ENCODE measurements at places on chromosomes 13 and 19.
A peak's percentile ranks its signal among the peaks of the same experiment; 100 is the strongest.

DNA sequence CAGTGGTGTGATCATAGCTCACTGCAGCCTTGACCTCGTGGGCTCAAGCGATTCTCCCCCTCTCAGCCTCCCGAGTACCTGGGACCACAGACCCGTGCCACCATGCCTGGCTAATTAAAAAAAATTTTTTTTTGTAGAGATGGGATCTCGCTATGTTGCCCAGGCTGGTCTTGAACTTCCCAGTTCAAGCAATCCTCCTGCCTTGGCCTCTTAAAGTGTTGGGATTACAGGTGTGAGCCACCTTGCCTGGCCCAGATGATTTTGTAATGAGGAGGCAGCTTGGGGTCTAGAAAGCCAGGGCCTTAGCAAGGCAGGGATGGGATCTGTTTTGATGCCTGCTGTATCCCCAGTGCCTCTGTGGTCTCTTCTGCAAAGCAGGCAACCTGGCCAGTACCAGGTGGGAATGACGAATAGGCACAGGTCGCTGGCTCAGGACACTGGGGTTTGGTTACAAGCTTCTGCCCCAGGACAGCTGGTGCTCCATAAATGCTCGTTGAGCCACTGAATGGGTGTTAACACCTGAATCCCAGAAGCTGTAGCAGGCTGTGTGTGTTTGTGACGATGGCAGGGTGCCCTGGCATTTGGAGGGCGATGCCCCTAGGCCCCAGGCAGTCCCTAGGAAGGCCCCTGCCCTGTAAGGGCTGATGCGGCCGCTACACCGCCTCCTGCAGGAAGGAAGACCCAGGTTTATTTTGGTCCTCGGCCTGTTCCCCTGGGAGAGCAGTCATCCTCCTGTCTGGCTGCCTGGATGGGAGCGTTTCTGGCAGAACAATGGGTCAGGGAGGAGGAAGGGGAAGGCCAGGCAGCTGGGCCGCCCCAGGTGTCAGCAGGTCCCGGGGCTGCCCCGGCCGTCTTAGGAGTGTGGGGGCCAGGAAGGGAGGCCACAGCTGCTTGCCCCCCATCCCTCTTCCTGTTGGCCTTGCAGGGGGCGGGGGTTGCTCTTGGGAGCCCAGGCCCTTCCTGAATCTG lies 8.6 kb downstream of the TNFAIP8L1 start:
- no peak for DNase-seq

DNA sequence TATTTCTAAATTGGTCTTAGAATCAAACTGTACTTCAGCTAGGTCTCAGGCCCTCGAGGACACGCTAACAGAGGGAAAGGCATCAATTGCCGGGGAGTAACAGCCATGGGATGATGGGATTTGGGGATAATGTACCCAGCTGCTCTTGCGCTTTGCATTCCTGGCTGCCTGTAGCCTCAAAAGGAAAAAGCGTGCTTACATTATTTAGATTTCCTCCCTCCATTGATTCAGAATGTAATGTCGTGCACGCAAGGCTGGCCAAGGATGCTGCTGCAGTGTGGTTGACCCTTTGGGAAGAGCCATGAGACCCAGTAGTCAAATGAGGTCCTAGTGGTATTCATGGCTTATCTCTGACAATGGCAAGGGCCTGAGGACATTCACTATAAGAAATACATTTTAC lies 95.1 kb downstream of the SLC7A1 start:
- no peak for DNase-seq

DNA sequence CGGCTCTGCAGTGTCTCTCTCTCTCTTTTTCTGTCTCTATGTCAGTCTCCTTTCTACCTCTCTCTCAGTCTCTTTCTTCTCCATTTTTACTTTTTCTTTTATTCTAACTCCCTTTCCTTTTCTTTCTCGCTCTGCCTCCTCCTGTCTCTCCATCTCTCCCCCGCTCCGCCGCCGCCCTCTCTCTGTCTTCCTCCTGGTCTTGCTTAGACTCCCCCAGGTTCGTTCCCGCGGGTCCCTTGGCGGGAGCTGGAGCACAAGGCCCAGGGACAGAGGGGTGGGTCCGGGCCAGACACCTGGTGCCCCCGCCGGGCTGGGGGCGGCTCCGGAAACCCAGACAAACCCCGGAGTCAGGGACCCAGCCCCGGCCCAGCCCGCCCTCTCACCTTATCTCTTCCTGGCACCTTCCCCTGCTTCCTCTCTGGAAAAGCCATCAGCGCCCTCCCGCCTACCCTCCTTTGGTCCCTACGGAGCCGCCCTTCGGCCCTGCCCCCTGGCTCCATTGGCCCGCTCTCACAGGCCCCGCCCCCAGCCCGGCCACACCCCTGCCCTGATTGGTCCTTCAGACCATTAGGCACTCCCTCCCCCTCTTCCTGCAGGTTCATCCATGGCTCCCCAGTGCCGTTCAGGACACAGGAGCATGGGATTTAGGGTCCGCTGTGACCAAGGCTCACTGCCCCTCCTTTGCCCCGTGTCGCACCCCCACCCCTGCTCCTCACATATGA lies 15.4 kb upstream of the NOP53 start:
- DNase-seq: no peak

GRCh38 chr19:35098413-35099049 lies 17.1 kb upstream of the FXYD3 start:
- no peak for DNase-seq

GRCh38 chr19:5800361-5801270 lies 4.3 kb upstream of the NRTN start:
- no peak for DNase-seq

DNA sequence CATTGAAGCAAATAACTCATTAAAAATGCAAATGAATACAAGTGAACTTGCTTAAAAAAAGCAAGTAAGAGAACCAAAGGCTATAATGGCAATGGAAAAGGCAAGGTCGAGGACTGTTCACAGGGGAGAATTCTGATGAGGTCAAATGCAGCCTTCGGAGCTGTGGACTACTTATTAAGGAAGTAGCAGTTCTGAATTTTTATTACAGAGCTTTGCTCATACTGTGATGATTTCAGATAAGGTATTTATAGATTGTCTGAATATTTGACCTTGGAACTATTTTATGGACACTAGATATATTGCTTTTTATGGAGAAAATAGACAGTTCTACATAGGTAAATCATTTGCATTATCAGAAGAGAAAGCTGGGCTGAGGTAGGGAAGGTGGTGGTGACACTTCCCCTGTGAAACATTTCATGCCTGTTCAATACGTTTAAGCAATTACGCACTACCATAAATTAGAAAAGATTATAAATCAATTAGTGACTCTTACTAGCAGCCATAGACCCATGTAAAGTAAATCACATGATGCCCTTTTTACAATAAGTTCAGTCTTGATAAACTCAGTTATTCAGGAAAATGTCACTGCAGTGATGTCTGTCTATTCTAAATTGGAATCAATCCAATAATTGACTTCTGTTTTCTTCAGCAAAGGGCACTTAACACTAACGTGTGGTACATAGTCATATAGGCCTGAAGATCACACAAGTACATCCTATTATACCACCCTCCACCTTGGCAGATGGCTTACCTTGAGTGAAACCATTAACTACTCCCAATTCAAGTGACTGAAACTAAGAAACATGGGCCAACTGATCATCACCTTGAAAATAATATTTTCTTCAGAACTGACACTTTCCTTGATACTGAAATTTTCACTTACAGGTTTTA lies 260.0 kb downstream of the KLF12 start:
- DNase-seq: no peak

DNA sequence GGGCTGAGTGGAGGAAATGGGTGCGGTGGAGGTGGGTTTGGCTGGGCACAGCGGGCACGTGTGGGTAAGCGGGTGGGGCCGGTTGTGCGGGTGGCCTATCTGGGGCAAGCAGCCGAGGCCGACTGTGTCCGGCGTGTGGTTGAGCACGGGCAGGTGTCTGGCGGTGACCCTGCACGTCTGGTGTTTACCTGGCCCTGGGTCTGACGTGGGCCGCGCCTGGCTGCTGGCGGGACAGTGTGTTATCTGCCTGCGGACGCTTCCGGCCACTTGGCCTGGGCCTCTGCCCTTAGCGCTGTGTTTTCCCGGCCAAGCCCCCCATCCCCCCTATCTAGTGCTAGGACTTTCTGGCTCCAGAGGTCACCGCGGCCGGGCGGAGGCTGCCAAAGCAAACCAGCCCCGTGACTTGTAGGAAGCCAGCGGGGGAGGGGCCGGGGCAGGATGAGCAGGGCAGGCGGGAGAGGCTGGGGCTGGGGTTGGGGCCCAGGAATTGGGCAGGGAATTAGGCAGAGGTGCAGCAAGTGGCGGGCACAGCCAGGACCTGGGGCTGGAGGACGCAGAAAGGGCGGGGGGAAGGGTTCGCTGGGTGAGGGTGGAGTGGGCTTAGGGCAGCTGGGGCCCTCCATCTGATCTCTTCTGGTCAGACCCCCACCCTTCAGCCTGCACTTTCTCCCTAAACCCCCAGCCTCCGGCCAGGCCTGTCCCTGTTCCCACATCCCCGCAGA lies 534 bp upstream of the HPN start:
- no peak for DNase-seq

DNA sequence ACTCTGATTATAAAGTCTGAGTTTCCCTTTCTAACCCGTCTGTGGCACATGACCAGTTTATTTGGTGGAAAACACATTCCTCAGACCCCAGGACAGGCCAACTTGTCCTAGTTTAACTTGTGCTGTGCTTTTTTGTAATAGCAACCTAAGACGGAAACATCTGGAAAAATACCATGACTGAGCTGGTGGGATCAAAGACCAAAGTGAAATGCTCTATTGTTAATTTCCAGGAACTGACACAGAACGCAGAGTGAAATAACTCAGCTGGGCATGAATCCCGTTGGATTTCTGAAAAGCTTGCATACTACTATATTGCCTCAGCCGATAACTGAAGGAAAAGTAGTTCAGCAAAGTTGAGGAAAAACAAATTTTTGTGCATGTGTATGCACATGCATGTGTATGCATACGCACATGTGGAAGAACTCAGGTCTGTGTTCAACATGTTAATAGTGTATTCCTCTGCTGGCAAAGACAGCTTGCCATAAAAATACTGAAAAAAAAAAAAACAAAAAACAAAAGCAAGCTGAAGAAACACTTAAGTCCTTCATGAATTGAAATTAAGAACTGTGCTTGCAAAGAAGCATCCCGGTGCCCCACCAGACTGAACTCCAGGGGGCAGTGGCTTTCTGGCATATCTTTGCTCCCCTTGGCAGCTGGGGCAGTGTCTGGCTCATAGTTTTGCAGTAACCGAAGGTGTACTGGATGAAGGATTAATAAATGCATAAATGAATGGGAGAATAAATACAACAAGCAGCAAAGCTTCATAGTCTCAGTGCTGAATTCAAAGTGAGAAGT lies 187.8 kb downstream of the LHFPL6 start:
- peak; percentile 51 for DNase-seq

DNA sequence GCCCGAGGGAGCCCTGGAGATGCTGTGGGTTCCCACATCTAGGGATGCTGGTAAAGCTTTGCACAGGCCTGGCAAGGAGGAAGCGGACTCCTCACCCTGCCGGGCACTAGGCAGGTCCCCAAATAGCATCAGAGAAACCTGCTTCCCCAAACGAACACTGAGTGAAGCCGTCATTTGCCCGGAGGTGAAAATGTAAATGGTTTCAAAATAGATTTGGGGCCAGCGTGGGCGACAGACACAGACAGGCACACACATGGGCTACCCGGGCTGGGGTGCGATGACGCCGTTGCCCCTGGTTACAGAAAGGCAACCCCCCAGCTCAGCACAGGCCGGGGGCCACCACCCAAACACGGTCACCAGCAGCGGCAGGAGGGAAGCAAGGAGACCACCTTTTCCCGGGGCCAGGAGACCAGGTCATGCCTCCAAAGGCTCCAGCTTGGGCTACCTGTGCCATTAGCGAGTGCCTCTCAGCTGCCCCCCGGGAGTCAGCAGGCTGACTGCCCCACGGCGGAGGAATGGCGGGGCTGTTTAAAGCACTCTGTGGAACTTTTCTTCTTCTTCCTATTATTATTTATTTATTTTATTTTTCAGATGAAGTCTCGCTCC lies 47.5 kb upstream of the NDUFS7 start:
- DNase-seq: no peak

GRCh38 chr19:32460476-32460875 lies 54.9 kb downstream of the DPY19L3 start:
- DNase-seq: no peak

GRCh38 chr13:111398196-111398595 lies 77.8 kb downstream of the TEX29 start:
- no peak for DNase-seq

DNA sequence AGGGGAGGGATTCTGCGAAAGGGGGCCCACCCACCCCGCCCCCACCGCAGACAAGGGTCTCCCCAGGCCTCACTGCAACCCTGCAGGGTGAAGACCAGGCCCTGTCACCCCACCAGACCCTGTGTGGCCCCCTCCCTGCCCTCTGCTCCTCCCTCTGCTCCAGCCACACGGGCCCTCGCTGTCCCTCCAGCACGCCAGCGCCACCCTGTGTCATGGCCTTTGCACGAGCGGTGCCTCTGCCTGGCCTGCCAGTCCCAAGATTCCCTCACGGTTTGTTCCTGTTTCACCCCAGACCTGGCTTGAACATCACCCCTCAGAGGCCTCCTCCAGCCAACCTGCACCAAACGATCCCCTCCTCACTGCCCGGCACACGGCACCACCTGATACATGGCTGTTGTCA lies 27.3 kb downstream of the PIP5K1C start:
- DNase-seq: no peak

DNA sequence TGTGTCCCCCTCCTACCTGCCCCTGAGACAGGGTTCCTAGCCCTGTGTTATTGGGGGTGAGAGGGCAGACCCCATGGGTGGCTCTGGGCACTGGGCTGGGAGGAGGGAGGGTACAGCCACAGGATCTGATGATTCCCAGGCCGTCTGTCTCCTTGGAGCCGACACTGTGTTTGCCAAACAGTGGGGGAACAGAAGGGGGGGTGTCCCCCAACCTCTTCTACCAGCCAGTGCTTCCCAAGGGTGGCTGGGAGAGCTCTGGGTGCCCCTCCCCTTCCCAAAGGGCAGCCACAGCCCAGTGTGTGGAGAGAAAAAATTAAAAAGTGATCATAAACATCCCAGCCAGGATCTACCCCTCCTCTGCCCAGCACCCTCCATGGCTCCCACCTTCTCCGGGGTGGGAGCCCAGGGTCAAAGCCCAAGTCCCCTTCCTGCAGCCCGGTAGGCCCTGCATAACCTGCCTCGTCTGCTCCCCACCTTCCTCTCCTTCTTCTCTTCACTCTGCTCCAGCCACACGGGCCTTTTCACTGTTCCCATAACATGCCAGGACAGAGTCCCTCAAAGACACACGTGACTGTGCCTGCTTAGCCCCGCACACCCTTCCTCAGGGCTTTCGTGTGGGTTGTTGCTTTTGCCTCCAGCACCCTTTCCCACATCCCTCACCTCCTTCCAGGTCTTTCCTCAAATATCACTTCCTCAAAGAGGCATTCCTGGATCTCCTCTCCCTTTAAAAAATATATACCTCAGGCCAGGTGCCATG lies 1.4 kb upstream of the PLIN4 start:
- no peak for DNase-seq

GRCh38 chr13:44040818-44041100 lies 161.1 kb downstream of the LACC1 start:
- peak; percentile 10 for DNase-seq

GRCh38 chr13:25463496-25463895 lies 91.7 kb downstream of the ATP8A2 start:
- peak; percentile 57 for DNase-seq

GRCh38 chr19:16899566-16900075 lies 10.8 kb downstream of the F2RL3 start:
- peak; percentile 27 for DNase-seq

Data from EL (cell line).